ENCODE measurements at places on chromosomes 4 and X.

- no peaks in the 10 kb centered on the region for H3K27me3 ChIP-seq
- H3K4me3 ChIP-seq: no peak overlapping the region
- H3K27ac ChIP-seq: no peak overlapping the region
- no peaks in the 10 kb centered on the region for H3K36me3 ChIP-seq
- no peaks in the 10 kb centered on the region for H3K4me1 ChIP-seq
These were observed 31.8 kb upstream of the NKX6-1 start for GRCh38 chr4:84530871-84531270.

DNA sequence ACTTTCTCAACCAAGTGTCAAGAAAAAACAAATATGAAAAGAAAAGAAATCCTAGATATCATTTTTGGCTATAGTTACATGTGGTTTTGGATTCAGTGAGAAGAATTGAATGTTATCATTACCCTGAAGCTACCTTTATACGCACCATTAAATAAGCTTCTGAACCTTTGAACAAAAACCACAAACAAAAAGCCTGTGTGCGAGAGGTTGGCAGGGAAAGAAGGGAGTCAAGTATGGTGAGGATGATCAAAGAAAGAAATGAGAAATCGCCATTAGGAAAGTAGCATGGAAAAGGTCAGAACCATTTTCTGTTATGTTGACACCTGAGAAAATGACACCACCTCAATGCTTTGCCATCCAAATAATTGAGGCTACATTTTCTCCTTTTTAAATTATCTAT, 1.2 kb upstream of the SLC7A11 start:
- no peak overlapping the region for H3K27ac ChIP-seq
- H3K27me3 ChIP-seq: no peaks in the 10 kb centered on the region
- no peaks in the 10 kb centered on the region for H3K4me1 ChIP-seq
- no peak for DNase-seq
- no peaks in the 10 kb centered on the region for H3K36me3 ChIP-seq
- H3K4me3 ChIP-seq: no peak overlapping the region

- H3K27ac ChIP-seq: peak overlapping the region; percentile 94
- peak overlapping the region; percentile 45 for H3K4me3 ChIP-seq
- H3K27me3 ChIP-seq: no peaks in the 10 kb centered on the region
These were observed 84.9 kb upstream of the TET2 start for GRCh38 chr4:105061731-105062130.

DNA sequence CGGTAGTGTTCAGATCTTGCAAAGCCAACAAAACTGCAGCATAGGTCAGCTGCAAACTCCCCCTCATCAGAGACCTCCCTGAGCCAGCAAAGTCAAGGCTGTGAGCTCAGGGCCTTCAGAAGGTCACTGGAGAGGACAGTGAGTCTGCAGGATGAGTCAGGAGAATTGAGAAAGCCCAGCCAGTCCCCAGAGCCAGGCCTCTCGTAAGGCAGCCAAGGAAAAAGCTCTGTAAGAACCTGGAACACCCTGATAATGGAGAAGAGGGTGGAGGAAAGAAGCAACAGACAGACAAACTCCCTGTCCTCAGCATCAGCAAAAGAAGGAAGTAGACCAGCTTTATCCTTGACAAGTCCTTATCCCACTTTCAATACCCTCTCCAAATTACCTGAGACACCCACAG, 33.0 kb downstream of the GRIA3 start:
- no peak for DNase-seq
- H3K27ac ChIP-seq: no peak overlapping the region
- H3K36me3 ChIP-seq: no peaks in the 10 kb centered on the region
- H3K4me3 ChIP-seq: no peak overlapping the region
- H3K4me1 ChIP-seq: no peaks in the 10 kb centered on the region
- H3K27me3 ChIP-seq: no peaks in the 10 kb centered on the region

GRCh38 chr4:109191216-109191615, 111.2 kb downstream of the COL25A1 start:
- no peaks in the 10 kb centered on the region for H3K27me3 ChIP-seq
- DNase-seq: no peak
- no peak overlapping the region for H3K4me3 ChIP-seq

GRCh38 chr4:129043523-129043922, 49.8 kb downstream of the SCLT1 start:
- H3K36me3 ChIP-seq: no peaks in the 10 kb centered on the region
- H3K4me1 ChIP-seq: no peaks in the 10 kb centered on the region
- H3K27me3 ChIP-seq: no peaks in the 10 kb centered on the region
- H3K27ac ChIP-seq: no peak overlapping the region
- no peak for DNase-seq

DNA sequence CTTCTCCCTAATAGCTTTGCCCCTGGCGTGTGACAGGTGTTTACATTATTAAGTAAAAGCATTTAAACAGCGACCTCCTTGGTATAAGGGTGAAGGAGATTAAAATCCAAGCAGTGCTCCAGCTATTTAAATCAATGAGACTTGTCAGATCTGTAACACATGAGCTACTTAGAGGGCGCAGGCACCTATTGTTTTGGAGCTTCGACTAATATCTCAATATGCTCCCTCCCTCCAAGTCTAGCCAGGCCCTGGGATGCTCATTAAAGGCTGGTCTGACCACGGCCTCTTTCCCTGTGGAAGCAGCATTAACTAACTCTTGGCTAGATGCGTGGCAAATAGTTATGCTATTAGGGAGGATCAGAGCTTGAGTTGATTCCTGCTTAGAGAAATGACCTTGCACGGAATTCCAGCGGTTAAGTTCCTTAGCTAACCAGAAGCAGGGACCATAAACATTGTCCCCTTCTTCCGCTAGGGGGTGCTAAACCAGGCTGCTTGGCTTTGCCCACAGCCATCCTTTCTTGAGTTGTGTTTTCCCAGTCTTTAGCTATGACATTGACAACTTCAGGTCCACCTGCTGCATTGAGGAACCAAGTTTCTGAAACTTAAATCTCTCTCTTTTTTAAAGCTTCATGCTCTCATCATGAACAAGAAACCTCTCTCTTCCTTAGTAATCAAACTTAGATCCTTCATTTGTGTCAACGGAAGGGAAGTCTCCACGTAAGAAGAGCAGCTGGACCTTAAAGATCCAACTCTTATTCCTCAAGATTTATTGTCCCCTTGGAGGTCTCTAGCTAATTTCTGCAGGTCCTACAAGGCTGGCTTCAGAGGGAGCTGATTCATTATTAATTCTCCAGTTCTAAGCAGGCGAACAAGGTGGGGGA, 80.7 kb upstream of the IGFBP7 start:
- no peak overlapping the region for H3K27ac ChIP-seq
- H3K4me3 ChIP-seq: no peak overlapping the region
- H3K4me1 ChIP-seq: no peaks in the 10 kb centered on the region
- H3K36me3 ChIP-seq: no peaks in the 10 kb centered on the region
- H3K27me3 ChIP-seq: no peaks in the 10 kb centered on the region

DNA sequence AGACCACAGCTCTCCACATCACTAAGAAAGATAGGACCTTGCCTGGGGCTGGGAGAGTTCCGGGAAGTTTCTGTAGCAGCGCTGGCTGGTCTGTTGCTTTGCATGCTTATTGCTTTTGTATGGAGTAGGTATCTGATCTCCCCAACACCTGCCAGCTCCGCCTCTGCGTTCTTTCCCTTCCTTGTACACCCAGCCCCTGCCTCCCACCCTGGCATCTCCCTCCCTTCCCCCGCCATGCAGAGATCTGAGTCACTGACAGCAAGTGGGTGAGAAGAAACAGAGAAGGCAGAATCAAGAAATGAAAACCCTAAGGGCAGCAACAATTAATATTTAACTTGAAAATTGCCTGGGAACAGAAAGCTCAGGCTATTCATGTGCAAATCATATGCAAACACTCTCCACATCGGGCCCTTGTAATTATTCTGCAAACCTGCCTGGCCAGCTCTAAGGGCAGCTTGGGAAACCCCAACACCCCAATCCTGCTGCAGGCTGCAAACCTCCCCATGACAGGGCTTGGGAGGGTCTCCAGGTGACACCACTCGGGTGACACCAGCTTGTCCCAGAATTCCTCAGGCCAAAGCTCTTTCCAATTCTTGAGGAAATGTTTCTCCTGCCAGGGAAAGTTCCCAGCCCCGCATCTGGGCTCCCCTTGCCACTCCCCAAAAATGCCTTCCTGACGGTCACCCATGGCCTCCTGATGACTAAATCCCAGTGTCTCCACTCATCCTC, 257.2 kb downstream of the FBXW7 start:
- H3K36me3 ChIP-seq: no peaks in the 10 kb centered on the region
- H3K4me3 ChIP-seq: no peak overlapping the region
- DNase-seq: peak; percentile 71
- H3K27me3 ChIP-seq: no peaks in the 10 kb centered on the region

GRCh38 chr4:144872508-144873225, 225.3 kb downstream of the ANAPC10 start:
- no peaks in the 10 kb centered on the region for H3K27me3 ChIP-seq
- DNase-seq: no peak
- H3K4me3 ChIP-seq: no peak overlapping the region
- H3K27ac ChIP-seq: no peak overlapping the region
- H3K4me1 ChIP-seq: no peaks in the 10 kb centered on the region

GRCh38 chrX:142978130-142978684, 47.5 kb upstream of the SPANXN4 start:
- no peaks in the 10 kb centered on the region for H3K36me3 ChIP-seq
- peak overlapping the region; percentile 91 for H3K27ac ChIP-seq
- H3K27me3 ChIP-seq: no peaks in the 10 kb centered on the region
- H3K4me1 ChIP-seq: peaks cover 20% of the 10 kb centered on the region

GRCh38 chrX:96841325-96841724, 42.4 kb upstream of the RPA4 start:
- H3K27ac ChIP-seq: no peak overlapping the region
- no peak for DNase-seq
- H3K4me3 ChIP-seq: no peak overlapping the region
- no peaks in the 10 kb centered on the region for H3K36me3 ChIP-seq

DNA sequence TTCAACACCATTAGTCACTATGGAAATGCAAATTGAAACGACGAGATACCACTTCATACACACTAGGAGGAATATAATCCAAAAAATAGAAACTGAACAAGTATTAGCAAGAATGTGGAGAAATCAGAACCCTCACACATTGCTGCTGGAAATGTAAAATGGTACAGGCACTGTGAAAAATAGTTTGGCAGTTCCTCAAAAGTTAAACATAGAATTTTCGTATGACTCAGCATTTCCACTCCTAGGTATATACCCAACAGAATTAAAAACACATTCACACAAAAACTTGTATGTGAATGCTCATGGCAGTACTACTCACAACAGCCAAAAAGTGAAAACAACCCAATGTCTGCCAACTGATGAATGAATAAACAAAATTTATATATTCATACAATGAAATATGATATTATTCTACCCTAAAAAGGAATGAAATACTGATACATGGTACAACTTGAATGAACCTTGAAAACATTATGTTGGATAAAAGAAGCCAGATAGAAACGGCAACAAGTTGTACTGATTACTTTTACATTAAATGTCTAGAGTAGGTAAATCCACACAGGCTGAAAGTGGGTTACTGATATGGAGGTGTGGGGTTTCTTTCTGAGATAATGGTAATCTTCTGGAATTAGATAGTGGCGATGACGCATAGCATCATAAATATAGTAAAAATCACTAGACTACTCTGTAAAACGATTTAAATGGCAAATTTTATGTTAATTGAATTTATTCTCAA, 22.3 kb downstream of the TEC start:
- no peaks in the 10 kb centered on the region for H3K36me3 ChIP-seq
- H3K27ac ChIP-seq: peak overlapping the region; percentile 79
- H3K4me1 ChIP-seq: peaks cover 28% of the 10 kb centered on the region

GRCh38 chr4:147546349-147546748, 65.5 kb downstream of the EDNRA start:
- H3K27me3 ChIP-seq: no peaks in the 10 kb centered on the region
- no peak for DNase-seq
- H3K4me3 ChIP-seq: no peak overlapping the region
- H3K27ac ChIP-seq: no peak overlapping the region

DNA sequence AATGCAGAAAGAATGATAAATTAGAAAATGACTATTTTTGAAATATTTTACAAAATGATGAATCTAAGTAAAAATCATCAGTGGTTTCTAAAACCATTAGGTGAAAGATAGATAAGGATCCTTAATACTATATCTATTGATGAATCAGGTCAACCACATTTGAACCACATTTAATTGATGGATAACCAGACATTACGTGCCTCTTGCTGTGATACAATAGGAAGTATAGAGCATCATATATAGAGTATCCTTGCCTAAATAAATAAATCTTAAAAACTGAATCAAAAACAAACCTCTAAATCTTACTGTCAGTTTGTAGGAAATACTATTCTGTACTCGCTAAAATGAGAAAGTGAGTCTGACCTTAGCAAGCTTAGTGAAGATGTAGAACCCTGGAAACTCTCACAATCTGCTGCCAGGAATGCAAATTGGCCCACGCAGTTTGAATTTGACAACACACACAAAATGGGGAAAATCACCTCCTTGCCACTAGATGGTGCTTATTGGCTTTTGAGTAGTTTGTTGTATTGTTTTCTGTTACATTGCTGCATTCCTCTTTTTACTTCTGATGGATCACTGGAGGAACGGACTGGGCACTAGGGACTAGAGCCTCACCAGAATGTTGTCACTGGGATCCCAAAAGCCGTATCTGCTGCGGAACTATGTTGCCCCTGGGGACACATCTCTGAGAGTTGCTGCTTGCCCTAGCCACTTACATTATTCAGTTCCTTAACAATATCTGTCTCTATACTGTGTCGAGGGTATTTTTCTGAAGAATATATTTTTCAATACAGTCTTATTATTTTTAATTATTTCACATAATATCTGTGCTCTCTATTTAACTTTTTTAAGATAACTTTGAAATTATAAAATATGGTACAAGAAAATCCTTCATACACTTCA, 25.4 kb upstream of the SLAIN2 start:
- no peak for DNase-seq
- no peaks in the 10 kb centered on the region for H3K36me3 ChIP-seq
- no peaks in the 10 kb centered on the region for H3K4me1 ChIP-seq
- no peaks in the 10 kb centered on the region for H3K27me3 ChIP-seq
- no peak overlapping the region for H3K27ac ChIP-seq

DNA sequence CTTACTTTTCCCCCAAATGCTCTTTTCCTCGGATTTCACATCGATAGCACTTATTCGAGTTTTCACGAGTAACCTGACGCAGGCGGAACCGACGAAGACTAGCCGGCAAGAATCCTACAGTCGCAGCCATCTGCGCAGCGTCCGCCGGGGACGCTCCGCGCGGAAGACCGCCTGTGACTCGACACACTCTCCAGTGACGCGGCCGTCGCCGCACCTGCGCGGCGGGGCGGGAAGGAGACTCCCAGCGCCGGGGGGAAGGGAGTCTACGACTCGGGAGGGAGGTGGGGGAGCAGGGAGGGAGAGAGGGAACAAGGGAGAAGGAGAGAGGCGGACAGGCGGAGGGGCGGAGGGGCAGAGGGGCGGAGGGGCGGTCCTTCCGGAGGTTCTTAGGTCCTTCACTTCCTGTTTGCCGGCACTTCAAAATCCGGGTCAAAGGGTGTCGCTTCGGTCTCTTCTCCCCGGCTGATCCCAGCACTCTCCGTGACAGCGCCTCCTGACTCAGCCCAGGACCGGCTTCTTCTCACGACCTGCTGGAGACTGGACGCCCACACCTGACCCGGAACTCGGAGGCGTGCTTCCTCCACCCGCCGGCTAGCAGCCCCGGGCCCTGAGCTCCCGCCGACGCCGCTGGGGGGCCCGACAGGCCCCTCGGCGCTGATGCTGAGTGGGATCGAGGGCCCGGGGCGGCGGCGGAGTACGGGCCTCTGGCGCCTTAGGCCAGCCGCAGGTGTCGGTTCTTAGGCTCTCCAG, at the start of gene USP38:
USP38 (plus strand) TSS at position 415 of the 750 bp plus-strand sequence. CDS start 534 bp downstream, outside the sequence.
- H3K4me3 ChIP-seq: peak within 1 kb of the TSS; percentile 89
- peak; percentile 73 for DNase-seq
- no peaks in the 10 kb centered on the region for H3K36me3 ChIP-seq
- no peaks in the 10 kb centered on the region for H3K27me3 ChIP-seq
- no peaks in the 10 kb centered on the region for H3K4me1 ChIP-seq

Data from GM12878 (cell line).